Esophagus muscularis mucosa (tissue), 4 donors: ENCODE measurements at places on chromosomes 7 and 10.
A peak's percentile ranks its signal among the peaks of the same experiment; 100 is the strongest.

DNA sequence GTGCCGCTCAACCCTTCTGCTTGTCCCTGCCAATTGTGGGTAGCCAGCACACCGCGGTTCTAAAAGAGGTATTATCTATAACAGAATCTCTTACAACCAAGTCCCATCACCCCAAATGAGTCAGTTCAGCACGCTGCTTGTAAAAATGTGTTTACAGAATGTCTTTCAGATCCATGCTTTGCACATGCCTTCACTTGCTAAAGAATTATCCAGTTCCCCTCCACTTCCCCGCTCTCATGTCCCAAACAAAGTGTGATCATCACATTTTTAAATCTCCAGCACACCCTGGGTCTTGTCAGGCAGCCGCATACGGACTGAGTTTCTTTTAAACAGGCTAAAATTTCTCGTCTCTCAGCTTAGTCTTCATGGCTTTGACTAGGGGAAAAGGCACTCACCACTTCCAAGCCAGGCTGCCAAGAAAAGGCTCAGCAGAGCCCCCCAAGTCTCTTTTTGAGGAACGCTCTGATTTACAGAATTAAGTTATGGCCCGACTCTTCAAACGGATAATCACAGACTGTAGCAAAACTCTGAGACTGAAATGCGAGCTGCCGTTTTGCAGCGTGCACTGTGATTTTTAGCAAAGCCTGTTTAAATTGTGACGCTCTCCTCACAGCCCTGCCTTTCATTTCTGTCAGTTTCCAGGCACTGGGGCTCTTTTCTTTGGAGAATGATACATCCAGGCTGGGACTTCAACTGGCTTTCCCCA is 29.8 kb upstream of the FGFR2 start:
- no peak for DNase-seq

DNA sequence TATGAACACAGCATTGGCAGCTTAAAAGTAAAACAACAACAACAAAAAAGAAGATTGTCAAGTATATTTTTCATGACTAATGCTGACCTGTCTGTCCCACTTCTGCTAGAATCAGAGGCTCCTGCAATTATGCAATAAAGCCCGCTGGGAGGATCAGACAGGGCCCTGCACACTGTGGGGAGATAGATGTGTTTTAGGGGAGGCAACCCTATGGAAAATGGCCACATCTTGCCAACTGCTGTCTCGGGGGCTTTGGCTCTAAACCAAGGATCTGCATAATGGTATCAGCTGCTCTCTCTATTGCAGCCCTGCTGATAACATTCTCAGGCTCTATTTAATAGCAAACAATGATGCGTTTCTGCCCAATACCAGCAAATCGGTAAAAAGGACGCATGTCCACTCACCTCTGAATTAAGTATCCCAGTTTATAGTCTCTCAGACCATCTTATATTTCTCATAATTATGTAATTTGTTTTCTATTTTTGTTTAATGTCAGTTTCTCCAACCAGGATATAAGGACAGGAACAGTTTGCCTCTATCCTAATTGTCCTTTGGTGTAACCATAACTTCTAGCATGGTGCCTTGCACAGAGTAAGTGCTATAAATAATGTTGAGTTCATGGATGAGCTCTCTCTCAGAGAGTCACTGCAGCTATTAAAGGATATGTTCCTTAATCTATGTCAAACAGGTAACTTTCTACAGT is 15.3 kb upstream of the PRKAR2B start:
- DNase-seq: no peak

DNA sequence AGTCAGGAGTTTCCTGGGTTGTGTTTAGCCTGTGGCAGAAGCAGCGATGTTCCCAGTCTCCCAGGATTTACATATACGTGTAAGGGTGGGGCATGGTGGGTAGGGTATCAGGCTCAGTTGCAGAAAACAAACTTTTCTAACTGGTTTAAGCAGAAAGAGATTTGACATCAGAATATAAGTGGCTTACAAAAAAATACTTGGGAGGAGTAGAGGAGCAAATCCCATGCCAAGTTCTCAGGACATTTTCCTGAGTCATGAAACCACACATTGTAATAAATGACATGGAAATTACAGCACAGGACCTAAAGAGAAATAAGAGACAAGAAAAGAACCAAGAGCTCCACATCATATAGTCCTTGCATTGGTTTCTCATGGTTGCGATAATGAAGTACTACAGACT is 26.2 kb upstream of the FRMD4A start:
- peak; percentile 29 for DNase-seq

- DNase-seq: no peak
Measured at GRCh38 chr7:104656467-104656866, 328.1 kb downstream of the LHFPL3 start.

GRCh38 chr7:79361214-79361613 is 92.3 kb downstream of the MAGI2 start:
- no peak for DNase-seq

GRCh38 chr10:123451618-123452245 is 214.4 kb upstream of the GPR26 start:
- no peak for DNase-seq

GRCh38 chr7:19101472-19101871 is 16.0 kb downstream of the TWIST1 start:
- DNase-seq: no peak

DNA sequence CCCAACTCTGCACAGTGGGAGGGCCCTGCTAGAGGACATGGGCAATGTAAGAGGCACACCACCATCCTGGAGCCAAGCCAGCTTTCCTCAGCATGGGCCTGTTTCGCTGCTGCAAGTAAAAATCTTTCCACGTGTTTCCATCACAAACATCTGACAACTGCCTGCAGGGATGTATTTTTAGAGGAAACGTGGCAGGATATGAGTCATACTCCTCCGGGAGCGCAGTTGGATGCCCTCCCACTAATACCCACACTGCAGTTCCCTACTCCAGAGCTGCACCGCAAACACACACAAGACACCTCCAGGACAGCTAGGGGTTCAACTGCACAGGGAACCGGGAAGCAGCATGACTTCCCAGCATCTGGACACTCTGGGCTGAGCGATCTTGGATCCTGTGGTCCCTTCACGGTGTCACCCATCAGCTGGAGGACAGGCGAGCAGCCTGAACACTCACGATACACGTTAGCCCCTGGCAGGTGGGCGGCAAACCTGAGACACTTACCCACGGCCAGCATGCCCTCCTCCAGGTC is 26.1 kb downstream of the PLAC9 start:
- peak; percentile 96 for DNase-seq

DNA sequence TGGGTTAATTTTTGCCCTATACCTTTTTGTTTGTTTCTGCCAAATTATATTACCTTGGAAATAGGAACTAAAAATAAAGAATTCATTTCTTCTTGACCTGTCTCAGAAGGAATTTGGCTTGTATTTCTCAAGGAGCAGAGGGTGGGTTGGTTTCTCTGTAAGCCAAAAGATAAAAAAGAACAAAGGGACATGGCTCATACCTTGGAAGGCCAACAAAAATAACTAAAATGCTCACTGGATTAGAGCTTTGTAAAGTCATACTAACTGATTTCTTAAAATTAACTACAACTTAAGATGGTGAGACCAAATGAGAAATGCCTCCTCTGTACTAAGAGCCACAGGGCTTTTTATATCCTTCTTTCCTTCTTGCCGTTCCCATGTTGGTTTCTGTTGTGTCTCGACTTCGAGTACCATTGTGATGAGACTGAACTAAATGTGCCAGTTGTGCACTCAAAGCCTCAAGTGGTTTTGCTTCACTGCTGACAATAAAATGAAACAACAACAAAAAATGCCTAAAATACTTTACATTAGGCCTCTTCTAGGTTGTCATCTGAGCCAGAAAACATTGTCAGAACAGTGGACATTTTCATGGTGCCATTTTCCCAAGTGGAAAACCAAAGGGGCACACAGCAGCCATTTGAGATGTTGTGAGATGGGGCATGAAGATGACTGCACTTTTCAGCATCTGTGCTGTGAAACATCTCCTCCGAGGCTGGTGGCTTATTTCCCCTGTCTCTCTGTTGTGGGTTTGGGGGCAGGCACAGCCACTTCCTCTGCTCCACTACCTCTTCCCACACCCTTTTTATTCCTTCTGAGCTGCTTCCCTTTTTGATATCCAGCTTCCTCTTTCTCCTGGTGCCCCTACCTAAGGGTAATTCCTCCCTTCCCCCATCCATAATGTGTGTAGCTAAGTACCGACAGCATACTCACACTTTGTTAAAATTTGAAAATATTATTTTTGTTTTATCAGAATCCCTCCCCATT is 51.8 kb upstream of the AGR3 start:
- DNase-seq: no peak

GRCh38 chr7:70030745-70031144 is 432.5 kb downstream of the AUTS2 start:
- DNase-seq: no peak
